ENCODE measurements at places on chromosomes 3 and 15.

DNA sequence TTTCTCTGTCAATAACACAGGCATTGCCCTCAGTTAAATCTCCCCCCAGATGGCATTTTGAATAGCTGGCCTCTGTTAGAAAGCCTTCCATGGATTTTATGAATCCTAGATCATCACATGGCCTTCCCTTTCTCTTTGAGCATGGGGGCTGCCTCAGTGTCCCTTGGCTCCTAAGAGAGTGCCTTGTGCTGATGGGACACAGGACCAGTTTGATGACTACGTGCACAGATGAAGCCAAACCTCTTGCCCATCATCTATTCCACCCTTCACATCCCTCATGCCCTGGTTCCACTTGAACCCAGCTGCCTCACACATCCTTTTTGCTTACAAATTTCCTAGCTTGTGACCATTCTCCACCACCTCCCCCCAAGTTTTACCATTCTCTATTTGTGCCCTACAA is 12.9 kb downstream of the TGFBR2 start:
- DNase-seq: no peak

GRCh38 chr3:54733106-54734006 is 194.5 kb downstream of the LRTM1 start:
- DNase-seq: no peak

- DNase-seq: no peak
Observed at GRCh38 chr3:14227856-14228255, 49.2 kb downstream of the LSM3 start.

DNA sequence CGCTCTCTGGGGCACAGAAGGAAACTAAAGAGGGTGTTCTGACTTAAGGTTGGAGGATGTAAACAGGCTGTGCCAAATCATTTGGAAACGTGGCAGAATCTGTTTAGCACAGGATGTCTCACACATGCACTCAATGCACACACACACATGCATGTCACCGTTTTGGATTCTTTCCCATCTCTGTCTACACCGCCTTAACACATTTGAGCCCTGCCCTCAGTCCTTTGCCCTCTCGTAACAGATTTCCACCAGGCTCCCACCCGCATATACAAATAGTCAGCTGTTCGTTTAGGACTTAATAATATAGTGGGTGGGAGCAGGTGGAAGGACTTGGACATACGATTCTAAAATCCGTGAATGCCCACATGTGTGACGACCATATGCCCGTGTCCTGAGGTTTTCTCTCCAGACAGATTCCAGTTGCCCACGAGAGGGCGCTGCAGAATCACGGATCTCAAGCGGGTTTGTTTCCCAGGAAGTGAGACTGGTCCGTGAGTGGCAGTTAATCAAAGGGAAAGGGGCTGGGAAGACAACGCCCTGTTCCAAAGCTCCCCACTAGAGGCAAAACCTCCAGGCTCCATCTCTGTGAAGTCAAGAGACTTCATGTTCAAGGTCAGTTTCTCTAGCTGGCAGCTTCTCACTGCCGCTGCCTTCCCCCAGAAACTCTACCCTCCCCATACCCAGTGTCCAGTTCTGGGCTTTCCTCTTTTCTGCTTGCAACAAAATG is 44.5 kb downstream of the NOX5 start:
- DNase-seq: peak; percentile 87

GRCh38 chr15:34850121-34850520 is 54.8 kb upstream of the ACTC1 start:
- DNase-seq: no peak

GRCh38 chr3:57627976-57628375 is 30.8 kb upstream of the ARF4 start:
- no peak for DNase-seq

- no peak for DNase-seq
Observed at GRCh38 chr15:43423793-43424192, 52.9 kb downstream of the TUBGCP4 start.

DNA sequence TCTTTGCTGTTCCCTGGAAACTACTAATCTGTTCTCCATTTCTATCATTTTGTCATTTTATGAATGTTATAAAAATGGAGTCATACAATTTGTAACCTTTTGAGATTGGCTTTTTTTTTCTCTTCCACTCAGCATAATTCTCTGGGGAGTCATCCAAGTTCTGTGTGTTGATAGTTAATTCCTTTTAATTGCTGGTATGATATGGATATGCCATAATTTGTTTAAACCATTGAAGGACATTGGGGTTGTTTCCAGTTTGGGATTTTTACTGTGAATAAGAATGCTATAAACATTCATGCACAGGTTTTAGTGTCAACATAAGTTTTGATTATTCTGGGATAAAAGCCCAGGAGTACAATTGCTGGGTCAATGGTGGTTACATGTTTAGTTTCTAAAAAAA is 279.4 kb downstream of the WNT5A start:
- no peak for DNase-seq

GRCh38 chr15:40743921-40744814 is 10.9 kb downstream of the RMDN3 start:
- DNase-seq: peak; percentile 96

DNA sequence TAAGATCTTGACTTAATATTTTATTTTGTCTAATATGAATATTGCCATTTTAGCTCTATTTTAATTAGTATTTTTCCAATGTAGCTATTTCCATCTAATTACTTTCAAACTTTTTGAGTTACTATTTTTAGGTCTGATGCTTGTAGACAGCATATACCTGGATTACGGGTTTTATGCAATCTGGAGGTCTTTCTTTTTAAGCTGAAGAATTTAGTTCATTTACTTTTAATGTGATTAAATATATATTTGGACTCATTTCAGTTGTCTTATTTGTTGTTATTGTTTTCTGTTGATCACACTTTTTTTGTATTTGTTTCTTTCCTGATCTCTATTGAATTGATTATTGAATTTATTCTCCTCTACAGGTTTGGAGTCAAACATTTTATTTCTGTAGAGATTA is 30.3 kb downstream of the THRB start:
- DNase-seq: no peak

- no peak for DNase-seq
Observed at GRCh38 chr3:136899622-136900158, 37.7 kb downstream of the NCK1 start.

DNA sequence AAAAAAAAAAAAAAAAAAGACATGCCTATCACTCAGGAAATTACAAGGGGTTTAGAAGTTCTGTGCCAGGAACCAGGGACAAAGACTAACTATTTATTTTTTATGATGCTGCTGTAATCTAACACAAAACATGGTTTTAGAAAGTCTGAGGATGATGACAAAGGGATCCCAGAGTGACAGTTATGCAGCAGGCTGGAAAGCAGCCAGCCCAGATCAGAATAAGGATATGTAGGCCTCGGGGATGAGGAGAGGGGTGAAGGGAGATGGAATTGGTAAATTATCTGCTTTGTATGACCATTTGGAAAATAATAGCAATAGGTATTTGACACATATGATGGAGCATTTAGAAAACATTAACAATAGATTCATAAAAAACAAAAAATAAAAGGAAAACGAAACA is 34.1 kb upstream of the NMD3 start:
- DNase-seq: no peak

- no peak for DNase-seq
Observed at GRCh38 chr15:49673861-49674260, 53.0 kb downstream of the DTWD1 start.

GRCh38 chr15:29538044-29538443 is 268.4 kb upstream of the NSMCE3 start:
- no peak for DNase-seq

- DNase-seq: no peak
Observed at GRCh38 chr15:96332637-96333121, 2.2 kb downstream of the NR2F2 start.

Data from suppressor macrophage (primary cell).